ENCODE measurements at places on chromosomes 4 and X.

DNA sequence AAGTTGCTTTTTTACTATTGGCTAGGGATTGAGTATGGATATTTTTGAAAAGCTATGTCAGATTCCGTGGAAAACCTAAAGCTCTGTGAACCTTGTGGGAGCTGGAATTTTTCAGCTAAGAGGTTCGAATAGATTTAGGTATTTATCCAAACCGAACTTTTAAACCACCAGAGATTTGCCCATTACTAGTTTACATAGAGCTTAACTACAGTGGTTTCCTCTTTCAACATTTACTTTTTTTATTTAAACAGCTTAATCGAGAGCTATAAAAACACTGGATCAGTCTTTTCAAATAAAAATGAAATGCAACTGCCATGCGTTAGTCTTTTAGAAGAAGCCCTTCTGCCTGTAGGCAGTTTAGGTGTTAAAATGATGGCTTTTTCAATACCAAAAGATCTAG, 377.0 kb downstream of the RPA4 start:
- no peak for DNase-seq

GRCh38 chr4:55808186-55808585, 11.4 kb upstream of the EXOC1L start:
- DNase-seq: no peak

- DNase-seq: no peak
These were observed 125.1 kb downstream of the HS6ST2 start for GRCh38 chrX:132833373-132833772.

DNA sequence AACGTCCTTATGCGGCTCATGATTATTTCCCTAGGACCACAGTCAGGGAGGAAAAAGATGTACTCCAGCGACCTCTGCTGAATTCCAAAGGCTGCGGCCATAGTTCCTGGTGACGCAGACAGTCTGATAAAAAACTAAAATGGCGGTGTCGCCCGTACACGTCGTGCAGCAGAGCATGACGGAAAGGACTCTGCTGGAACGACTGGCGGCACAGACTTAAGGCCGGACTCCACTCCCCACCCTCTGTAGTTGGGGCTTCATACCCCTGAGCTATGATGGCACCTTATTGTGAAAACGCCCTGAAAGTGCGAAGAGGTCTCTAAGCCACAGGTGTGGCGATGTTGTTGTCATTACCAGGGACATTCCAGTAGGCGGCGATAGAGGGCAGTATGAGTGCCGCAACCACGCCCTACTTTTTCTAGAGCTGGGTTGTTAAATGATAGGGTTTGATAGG, 90.0 kb upstream of the EDA2R start:
- no peak for DNase-seq

DNA sequence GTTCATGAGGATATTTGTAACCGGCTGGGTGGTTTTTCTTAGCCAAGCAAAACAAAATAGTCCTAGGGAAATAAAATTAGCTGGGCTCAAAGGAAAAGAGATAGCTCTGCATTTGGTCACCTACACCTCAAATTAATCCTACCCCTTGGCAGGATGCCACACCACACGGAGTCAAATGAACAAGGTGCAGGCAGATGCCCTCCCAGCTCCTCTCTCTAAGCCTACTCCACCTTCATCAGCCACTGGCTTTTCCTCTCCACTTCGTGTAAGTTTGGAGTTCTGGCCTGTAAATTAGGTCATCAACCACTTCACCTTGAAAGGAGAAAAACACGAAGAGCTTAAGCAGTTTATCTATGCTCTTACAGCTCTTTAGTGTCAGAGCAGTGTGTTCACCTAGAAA, 1.4 kb downstream of the DDIT4L start:
- DNase-seq: no peak

GRCh38 chr4:113708250-113708649, 53.3 kb downstream of the CAMK2D start:
- DNase-seq: no peak

DNA sequence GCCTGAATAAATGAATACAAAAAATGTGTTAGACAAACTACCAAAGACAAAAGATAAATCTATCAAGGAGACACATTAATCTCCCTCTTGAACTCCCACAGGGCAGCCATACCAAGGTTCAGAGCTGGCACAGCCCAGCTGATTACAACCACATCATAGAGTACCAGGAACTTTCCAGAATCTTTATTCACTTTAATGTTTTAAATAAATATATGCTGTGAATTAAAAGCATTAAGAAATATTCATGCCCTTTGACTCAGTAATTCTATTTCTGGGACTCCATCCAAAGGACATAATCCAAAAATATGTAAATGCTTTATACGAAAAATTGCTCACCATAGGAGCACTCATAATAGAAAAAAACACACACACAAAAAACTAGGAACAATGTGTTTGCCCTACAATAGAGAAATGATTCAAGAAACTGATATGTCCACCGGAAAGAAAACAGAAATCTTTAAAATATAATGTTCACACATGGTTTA, 126.0 kb downstream of the LDB2 start:
- DNase-seq: no peak

DNA sequence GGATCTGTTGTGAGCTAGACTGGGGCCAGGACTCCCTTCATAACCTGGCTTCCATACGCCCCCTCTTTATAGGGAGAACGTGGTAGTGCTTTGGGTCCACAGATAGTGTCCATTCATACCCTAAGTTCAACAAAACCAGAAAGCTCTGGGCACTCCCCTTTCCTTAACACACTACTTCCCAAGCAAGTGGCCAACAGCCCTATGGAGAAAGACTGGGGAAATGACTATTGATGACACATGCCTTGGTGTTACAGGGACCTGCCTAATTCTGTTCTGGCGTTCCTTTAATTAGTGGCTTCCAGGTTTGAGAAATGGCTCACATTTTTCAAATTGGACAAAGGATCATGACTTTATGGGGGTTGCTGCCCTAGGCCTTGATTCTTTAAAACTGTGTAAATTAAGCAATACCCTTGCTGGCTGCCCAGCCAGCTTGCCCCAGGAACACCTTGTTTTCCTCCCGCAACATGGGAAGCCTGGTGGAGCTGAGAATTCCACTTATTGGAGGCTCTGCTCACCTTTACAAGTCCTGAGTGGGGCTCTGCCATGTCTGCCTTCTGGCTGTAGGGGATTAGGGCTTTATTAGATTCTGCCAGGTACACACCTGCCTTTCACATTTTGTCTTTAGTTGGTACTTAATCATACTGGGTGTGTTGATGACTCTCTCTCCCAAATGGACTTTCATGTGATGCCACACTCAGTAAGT, 61.1 kb downstream of the RGS12 start:
- no peak for DNase-seq

Data from activated CD8-positive, alpha-beta memory T cell treated with anti-CD3 and anti-CD28 coated beads for 4 hours (primary cell).